Occipital lobe (tissue), 3 donors: ENCODE measurements at places on chromosomes 16 and 17. TPM values are rescaled to one million over a fixed set of nuclear protein-coding genes. Genes with fewer than 3 reads are reported as not detected.

The CYLD gene
- total RNA-seq, result 51.2 TPM

The PRSS21 gene
- not detected for total RNA-seq

The RCVRN gene
- 0.16 TPM for total RNA-seq

The TBC1D24 gene
- total RNA-seq, result 22.3 TPM

The PKMYT1 gene
- 3.0 TPM for total RNA-seq
